ENCODE measurements at places on chromosomes 5 and 9.

DNA sequence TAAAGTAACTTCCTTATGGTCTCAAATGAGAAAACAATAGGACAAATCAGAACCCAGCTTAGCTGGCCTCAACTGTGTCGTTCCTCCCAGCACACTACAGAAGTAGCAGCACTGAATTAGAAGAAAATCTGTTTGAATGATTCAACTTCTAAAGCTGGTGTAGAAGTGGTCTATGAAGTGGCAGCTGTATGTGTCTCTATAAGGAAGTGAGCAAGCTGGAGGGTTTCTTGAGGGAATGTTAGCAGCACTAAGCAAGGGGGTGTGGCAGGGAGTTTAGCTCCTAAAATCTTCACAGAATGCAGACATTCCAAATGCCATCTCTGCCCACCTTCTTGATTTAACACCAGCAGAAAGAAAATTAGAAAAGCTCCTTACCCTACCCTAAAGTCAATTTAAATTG is 4.1 kb downstream of the KLF9 start:
- no peak for DNase-seq

- no peak for DNase-seq
Measured at GRCh38 chr5:97078958-97079743, 63.3 kb downstream of the LIX1 start.

- DNase-seq = no peak
Measured at GRCh38 chr5:31530541-31531265, 1.2 kb downstream of the DROSHA start.

GRCh38 chr9:120236596-120236995 is 343.4 kb downstream of the CDK5RAP2 start:
- no peak for DNase-seq

GRCh38 chr9:16243798-16244197 is 626.7 kb downstream of the BNC2 start:
- DNase-seq = no peak

- no peak for DNase-seq
Measured at GRCh38 chr5:174317256-174317894, 271.9 kb downstream of the NSG2 start.

DNA sequence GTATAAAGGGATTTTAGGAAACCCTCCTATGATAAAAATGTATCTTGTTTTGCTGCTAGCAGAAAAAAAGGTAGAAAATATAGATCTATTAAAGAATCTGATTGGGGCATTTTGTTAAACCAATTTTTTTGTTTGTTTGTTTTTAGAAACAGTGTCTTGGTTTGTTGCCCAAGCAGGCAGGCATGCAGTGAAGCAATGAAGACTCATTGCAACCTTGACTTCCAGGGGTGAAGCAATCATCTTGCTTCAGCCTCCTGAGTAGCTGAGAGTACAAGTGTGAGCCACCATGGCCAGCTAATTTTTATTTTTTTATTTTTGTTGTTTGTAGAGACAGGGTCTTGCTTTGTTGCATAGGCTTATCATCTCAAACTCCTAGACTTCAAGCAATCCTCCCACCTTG is 755.8 kb upstream of the EDIL3 start:
- no peak for DNase-seq

DNA sequence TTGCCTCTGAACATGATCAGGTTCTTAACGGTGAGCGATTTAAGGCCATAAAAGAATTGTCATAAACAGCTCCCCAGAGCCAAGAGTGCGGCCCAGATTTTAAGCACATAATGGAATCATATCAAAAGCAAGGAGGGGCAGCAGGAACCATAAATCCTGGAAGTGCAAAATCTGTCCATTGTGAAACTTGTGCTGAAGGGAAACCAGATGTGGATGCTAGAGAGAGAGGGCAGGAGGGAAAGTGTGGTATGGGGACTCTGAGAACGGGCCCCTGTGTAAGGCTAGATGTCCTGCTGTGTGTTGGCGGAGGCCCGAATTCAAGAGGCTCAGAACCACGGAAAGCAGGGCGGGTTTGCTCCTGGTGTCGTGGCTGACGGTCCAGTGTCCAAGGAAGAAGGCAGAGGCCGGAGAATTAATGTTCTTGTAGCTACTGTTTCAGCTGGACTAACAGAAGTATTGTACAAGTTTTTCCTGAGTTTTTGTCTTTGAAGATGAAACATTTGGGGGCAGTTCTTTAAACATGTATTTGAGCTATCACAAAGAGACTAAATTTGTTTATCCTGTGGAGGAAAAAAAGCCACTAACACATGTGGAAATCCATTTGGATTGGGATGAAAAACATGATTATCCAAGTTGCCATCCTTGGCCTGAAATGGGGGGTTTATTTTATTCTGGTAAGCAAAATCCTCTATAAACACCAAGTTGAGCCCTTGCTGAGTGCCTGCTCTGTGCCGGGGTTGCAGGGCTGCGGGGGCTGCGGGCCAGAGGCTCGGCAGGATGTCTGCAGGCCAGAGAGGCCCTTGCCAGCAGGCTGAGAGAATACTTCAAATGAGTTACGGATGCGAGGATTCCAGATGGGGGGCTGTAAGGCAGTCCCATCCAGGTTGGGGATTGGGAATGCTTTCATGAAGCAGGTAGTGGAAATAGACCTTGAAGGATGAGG is 9.2 kb upstream of the CXCL14 start:
- DNase-seq = no peak

DNA sequence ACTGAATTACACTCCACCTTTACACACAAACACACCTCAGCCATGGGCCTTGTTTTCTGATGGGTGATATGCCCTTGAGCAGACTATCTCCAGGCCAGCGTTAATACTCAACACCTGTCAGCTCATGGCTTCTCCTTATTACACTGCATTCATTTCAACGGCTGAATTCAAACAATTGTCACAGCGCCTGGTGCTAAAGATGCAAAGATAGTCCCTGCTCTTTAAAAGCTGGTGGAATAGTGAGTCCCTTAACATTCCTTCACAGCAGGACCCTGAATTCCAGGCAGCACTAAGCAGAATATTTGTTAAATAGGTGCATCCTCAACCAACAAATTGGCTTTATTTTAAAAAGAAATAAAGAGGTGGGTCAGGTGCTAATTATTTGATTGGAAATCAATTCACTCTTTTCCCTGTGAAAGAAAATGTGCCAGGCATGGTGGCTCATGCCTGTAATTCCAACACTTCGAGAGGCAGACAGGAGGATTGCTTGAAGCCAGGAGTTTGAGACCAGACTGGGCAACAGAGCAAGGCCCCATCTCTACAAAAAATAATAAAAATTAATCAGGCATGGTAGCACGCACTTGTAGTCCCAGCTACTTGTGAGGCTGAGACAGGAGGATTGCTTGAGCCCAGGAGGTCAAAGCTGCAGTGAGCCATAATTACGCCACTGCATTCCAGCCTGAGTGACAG is 155.7 kb upstream of the EFNA5 start:
- no peak for DNase-seq

DNA sequence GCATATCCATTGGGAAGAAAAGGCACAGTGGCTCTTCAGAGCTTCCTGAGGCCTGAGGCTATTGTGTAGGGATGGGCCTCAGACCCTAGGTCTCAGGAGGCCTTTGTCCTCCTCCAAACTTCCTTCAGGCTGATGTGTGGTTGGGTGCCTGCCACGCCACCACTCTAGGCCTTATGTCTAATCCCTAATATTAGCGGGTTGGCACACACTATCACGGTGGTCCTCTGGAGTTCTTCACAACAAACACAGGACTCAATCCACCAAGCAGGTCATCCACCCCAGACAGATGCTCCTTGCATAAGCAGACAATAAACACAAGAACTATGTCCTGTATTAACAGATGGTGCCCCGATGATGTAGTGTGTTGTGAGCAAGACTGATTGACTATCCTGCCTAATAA is 31.0 kb upstream of the FSTL4 start:
- DNase-seq = no peak

DNA sequence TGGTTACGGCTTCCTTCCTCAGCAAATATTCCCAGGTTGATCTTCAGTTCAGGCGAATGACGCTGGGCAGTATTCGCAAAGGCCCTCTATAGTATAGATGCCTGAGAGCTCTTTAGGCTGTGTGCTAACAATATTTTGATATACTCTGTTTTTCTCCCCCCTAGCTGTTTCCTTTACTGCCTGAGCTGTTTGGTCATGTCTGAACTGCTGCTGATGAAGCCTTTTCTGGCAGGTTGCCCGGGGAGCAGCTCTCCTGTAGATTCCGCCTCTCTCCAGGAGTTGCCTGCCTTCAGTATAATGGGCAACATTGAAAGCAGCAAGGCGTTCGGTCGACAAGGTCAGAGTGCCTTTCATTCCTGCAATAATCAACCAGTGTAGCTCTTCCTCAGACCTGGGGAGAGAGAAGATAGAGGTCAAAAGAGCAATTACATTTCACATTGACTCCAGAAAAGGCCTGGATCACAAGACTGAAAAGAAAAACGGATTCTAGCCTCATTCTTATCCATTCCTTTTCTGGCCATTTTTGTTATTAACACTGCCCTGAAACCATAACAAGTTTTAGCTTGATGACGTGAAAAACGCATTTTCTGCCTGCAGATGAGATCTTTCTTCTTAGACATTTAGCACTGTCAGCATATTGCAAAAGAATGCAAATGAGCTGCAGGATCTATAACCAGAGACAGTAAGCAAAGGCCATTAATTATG is 60.1 kb upstream of the ZNF608 start:
- no peak for DNase-seq

- DNase-seq = no peak
Measured at GRCh38 chr5:58012102-58012501, 447.8 kb downstream of the PLK2 start.

GRCh38 chr5:172059661-172060100 is 53.2 kb upstream of the FBXW11 start:
- no peak for DNase-seq

GRCh38 chr9:134837529-134837928 is 43.1 kb upstream of the FCN2 start:
- no peak for DNase-seq

GRCh38 chr5:139354186-139354585 is 12.5 kb downstream of the PAIP2 start:
- DNase-seq = no peak

DNA sequence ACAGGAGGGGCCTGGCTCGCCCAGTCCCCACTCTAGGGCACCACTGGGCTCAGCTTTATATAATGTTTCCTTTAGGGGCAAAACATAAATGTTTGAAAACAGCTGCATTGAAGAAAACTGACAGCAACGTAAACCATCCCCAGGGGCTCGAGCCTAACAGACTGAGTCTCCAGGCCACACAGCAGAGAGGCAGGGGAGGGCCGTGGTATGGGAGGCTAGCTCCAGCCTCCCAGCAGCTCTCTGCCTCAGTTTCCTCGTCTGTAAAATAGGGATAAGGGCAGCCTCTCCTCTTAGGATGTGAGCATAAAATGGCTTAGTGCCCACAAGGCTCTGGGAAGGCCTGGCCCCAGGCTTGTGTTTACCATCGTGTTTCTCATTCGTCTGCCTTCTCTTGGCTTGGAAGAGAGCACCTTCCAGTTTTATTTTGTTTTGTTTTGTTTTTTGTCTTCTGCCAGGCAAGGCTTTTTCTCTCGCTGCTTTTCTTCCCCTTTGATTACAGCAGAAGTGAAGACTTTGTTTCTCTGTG is 2.7 kb downstream of the ANKRD33B start:
- no peak for DNase-seq

DNA sequence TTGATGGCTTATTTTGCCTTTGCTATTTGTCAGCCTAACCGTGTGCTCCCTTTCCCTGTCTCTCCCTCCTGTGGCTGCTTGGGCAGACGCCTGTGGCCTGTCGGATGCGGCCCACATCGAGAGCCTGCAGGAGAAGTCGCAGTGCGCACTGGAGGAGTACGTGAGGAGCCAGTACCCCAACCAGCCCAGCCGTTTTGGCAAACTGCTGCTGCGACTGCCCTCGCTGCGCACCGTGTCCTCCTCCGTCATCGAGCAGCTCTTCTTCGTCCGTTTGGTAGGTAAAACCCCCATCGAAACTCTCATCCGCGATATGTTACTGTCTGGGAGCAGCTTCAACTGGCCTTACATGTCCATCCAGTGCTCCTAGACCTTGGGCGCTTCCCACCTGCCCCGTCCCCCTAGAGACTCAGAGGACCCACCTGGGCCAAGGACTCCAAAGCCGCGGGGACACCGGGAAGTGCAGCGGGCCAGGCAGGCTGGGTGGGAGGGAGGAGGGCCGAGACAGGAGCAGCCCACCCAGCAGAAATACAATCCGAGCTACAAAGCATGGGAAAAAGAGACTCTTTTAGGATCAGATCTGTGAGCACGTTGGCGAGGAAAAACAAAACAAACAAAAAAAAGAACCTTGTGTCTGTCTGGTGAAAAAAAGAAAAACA is 10.6 kb downstream of the NR2F1 start:
- no peak for DNase-seq
